ENCODE measurements at places on chromosomes 1 and 21. TPM values are rescaled to one million over a fixed set of nuclear protein-coding genes. Genes with fewer than 3 reads are reported as not detected.

Gene PAQR6
- total RNA-seq = 0.32 TPM

Gene LRRC53
- not detected for total RNA-seq

DNA sequence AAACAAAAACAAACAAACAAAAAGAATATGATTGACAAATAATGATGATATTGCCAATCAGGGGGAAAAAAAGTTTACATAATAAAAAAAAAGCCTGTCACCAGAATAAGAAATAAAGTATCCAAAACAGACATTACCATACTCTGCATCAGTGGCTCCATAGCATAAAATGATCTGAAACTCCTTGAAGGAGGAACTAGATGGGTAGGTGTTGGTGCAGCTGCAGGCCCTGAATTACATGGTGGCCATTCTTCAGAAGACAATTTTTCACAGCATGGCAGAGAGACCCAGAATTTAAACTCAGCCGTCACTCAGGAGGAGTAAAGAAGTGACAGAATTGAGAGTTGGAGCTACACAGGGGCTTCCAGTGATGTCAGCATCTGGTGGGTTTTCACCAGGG, 60.2 kb downstream of the GLUL start:
- no peak for DNase-seq

- DNase-seq = no peak
Observed at GRCh38 chr21:41966872-41967621, 13.2 kb upstream of the C2CD2 start.

Gene CELSR2
- not detected for total RNA-seq

Gene WDTC1
- 11.9 TPM for total RNA-seq

Gene OPRD1
- 0.03 TPM for total RNA-seq

Gene ALG14
- 2.1 TPM for total RNA-seq

GRCh38 chr1:44596511-44596910, 77.8 kb downstream of the TMEM53 start:
- no peak for DNase-seq

DNA sequence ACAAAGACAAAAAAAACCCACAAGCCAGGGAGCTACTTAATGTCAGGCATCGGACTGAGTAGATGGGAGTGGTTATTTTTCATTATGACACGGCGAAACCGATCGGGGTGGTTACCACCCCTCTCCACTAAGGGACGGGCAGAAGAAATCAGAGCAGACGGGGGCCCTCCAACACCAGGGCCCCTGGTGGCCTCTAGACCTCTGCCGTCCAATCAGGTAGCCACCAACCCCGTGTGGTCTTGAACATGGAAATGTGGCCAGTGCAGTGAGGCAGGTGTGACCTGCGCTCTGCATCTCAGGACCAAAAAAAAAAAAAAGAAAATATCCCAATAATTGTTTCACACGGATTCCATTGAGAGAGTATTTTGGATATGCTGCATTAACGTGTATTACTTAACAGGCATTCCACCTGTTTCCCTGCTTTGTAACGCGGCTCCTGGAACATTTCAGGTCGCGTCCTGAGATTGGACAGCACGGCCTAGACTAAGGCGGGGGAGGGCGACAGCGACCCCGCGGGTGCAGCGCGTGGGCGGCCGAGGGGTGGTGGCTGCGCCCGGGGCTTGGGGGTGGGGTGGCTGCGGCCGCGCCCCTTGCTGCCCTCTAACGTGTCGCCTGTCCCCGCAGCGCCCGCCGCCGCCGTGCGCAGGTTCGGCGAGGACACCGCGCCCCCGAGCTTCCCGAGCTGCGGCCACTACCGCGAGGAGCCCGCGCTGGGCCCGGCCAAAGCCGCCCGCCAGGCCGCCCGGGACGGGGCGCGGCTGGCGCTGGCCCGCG, 48.3 kb downstream of the SIM2 start:
- no peak for DNase-seq

- DNase-seq = no peak
Observed at GRCh38 chr1:12096615-12097014, 33.5 kb downstream of the TNFRSF8 start.

GRCh38 chr1:41611932-41612450, 127.5 kb upstream of the EDN2 start:
- no peak for DNase-seq
